NK-92 treated with Interleukin-12 subunit alpha and Interleukin-12 subunit beta, amount 100 ng/mL, for 24 hours (cell line): ENCODE measurements at places on chromosomes 13 and 19.
A peak's percentile ranks its signal among the peaks of the same experiment; 100 is the strongest.

GRCh38 chr13:97855570-97856303 is 97.7 kb upstream of the IPO5 start:
- DNase-seq: peak; percentile 5

GRCh38 chr13:80313668-80314256 is 27.2 kb downstream of the SPRY2 start:
- DNase-seq: no peak

- DNase-seq: no peak
These were observed 18.1 kb downstream of the MCF2L start for GRCh38 chr13:112986946-112987681.

DNA sequence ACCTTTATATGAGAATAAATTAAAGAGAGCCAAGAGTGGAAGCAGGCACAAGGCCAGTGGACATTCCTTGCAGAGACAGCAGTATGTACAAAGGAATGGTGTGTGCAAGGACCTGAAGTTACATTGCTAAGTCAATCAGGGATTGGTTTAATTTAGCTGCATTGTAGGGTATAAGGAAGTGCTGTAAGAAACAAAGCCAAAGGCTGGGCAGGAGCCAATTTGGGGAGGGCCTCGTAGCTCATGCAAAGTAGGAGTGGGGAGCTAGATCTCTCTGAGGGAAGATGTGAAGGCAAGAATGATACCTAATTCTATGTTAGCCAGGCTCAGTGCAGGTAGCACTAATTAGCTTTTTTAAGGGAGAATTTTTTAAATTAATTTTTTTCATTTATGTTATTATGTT is 76.7 kb downstream of the SLAIN1 start:
- DNase-seq: no peak

DNA sequence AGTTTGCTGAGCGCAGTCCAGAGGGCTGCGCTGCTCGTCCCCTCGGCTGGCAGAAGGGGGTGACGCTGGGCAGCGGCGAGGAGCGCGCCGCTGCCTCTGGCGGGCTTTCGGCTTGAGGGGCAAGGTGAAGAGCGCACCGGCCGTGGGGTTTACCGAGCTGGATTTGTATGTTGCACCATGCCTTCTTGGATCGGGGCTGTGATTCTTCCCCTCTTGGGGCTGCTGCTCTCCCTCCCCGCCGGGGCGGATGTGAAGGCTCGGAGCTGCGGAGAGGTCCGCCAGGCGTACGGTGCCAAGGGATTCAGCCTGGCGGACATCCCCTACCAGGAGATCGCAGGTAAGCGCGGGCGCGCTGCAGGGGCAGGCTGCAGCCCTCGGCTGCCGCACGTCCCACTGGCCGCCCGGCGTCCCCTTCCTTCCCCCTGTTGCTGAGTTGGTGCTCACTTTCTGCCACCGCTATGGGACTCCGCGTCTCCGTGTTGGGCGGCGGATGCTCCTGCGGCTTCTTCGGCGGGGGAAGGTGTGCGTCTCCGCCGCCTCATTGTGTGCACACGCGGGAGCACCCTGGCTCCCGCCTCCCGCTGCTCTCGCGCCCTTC is 772 bp downstream of the GPC6 start:
- DNase-seq: no peak

- no peak for DNase-seq
These were observed 2.5 kb upstream of the LHB start for GRCh38 chr19:49019242-49019932.
